ENCODE measurements at places on chromosomes 6 and 20.

DNA sequence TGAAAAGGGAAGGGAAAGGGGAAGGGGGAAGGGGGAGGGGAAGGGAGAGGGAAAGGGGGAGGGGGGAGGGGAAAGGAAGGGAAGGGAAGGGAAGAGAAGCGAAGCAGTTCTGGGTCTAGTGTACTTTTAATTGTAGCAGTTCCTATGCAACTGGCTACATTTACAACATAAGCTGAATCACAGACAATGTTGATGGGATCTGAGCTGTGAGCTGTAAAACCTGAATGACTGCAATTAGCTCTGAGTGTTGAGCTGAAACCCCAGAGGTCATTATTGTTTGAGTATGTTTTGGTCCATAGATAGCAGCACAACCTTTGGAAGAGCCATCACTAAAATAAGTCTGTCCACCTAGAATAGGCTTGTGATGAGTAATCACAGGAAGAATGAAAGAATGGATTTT lies 7.2 kb upstream of the ABHD12 start:
- no peak for DNase-seq

DNA sequence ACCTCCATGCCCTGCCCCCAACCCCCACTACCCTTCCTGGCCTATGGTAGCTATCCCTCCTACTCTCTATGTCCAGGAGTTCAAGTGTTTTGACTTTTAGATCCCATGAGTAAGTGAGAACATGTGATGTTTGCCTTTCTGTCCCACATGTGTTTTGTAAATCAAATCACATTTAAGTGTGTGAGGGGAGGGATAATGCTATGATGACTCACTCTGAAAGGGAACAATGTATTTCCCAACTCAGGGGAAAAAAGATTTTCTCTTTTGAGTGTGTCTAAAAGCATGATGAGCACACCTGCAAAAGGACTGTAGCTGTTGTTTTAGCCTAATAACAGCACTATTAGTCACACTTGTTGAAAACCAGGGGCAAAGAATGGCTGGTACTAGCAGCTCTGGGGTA lies 193.7 kb downstream of the GJA10 start:
- no peak for DNase-seq

DNA sequence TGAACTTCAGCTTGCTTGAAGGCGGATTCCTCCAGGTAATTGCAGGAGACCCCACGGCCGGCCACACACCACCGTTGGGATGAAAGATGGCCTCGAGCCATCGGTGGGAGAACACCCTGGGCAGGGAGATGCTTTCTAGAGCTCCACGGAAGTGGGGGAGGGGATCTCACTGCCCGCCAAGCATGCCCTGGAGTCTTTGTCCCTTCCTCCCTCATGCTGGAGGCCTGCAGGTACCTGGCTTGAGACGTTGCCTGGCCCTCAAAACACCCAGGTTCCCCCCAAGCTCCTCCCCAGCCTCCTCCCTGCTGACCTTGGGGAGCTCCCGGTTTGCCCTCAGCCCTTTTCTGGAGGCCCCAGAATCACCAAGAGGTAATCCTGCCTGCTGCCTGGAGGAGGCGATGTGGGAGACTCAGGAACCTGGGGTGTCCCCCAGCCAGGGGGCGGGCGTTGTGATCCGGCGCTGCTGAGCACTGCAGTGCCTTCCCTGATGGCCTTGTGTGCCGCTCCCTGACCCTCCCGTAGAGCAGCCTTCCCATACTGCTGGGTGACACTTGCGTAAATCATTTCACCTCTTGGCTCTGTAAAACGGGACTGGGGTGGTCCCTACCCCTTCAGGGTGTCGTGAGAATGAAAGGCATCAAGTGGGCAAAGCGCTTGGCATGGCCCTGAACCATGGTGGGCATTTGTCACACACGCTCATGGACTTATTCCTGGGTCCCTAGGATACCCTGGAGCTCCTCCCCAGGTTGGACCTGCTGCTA lies 91.4 kb downstream of the CEBPB start:
- DNase-seq, result no peak

GRCh38 chr6:123925350-123925749 lies 121.7 kb downstream of the NKAIN2 start:
- DNase-seq, result no peak

DNA sequence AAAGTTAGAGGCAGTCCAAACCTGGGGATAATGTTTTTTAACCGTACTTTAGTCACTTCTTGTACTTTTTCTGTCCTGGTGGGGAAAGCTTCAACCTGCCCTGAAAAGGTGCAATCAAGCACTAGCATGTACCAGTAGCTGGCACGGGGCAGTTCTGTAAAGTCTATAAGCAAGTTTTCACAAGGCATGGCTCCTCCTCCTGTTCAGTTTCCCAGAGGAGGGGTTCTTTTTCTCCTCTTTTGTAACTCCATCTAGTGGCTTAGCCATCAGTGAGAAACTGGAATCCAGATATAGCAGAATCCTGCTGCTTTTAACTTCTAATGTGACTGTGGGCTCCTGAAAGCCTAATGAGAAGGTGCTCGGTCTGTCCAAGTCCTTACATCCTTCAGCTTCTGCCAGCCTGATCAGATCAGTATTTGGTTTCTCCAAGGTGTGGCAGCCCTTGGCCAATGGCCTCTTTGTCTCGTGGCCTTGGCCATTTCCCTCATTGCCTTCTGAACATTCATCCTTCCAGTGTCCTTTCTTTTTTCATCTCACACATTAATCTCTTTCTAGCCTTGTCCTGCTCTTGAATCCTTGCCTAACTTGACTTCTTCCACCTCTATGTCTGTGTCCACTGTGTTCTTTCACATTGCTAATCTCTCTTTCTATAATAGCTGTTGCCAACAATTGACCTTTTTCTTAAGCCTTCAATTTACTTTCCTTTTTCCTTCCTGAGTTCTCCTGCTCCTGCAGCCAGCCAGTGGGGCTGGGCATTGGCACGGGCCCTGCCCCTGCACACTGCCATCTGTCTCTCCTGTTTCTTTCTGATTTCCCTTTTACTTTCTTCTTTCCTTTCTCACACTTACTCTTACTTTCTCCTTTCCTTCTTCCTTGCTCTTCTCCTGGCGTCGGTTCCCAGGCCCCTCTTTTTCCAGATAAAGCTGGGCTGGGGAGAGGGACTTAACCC lies 222.0 kb upstream of the SYNCRIP start:
- DNase-seq, result no peak

DNA sequence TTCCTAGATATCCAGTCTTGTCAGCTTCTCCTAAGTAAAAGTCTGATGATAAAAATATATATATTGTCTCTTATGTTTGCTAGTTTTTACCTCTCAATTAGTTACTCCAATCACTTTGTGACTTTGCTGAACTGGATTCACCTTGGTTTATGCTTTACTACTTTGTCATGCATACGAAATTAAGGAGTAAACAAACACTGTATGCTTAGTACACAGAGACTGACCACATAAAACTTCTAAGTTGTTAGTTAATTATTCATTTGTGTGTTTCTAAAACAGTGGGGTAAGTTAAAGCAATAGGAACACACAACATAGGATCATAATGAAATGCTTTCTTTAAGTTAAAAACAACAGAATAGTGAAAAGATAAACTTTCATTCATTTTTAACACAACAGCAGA lies 877.3 kb upstream of the MAP3K7 start:
- no peak for DNase-seq

DNA sequence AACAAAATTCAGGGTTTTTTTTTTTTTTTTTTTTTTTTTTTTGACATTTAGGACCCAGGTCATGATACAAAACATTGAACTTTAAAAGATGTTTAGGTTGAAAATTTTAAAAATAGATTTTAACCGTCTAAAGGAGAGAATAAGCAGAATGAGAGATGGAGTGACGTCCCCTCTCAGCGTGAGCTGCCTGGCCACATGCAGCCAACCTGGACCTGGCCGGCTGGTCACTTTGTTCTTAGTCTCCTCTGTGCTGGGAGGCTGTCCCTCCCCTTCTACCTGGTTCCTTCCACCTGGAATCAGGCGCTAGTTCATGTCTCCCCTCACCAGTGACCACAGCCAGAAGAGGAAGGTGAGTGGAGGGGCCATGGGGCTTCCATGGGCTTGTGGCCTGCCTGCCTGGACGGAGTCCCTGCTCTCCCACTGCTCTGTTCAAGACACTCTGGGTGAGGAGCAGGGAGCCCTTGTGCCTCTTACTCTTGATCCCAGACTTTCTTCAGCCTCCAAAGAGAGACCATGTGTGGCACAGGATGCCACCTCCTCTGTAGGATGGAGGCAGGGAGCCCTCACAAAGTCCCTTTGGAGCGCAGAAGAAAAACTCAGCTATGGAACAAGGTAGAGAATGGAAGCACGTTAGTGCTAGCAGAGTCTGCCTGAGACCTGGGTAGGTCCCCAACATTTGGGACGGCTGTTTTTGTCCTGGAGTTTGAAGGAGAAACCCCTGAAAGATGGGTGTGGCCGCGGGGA lies 31.7 kb downstream of the IRF4 start:
- no peak for DNase-seq

DNA sequence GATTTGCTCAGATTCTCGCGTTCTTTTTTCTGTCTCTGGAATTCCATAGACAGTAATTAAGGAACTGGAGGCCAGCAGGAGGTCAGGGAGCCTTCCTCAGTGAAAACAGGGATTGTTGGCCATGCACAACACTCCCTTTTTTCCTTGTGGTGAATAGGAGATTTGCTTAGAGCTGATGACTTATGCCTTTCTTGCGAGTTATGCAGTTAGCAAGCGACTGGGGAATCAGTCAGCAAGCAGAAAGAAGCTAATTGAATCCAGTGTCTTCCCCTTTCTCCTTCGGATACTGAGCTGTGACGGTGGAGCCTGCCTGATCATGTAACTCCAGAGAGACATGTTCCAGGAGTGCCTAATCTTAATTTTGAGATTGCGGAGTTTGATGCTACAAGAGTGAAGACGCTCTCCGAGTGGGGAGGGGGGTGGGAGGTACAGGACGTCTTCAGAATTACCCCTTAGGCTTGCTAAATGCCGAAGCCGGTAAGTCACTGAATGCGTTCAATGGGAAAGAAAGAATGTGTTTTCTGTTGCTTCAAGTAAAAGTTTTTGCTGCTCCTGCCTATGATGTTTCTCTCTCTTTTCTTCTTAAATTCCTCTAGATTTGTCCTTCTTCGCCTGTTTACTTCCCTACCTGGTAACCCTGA lies 165.9 kb downstream of the SASH1 start:
- no peak for DNase-seq

GRCh38 chr20:8447262-8448120 lies 315.4 kb downstream of the PLCB1 start:
- no peak for DNase-seq

DNA sequence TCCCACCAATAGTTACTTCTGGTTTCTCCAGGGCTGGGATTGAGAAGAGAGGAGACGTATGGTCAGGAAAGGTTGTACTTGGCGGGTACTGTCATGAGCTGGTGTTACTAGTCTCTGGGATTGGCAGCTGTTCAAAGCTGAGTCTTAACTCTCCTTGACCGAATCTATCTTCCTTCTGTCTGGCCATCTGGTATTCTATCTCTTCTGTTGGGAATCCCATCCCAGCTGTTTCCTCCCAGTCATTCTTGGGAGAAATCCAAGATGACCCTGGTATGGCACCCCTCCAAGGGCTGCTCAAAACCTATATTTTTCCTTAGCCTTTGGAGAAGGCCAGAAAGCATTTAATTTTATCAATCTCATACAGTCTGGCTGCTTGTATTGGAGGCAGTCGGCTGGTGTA lies 287.0 kb upstream of the CHD6 start:
- DNase-seq, result no peak

GRCh38 chr20:37480919-37481318 lies 40.1 kb upstream of the NNAT start:
- DNase-seq, result no peak

GRCh38 chr6:17758119-17758518 lies 51.4 kb upstream of the NUP153 start:
- no peak for DNase-seq

DNA sequence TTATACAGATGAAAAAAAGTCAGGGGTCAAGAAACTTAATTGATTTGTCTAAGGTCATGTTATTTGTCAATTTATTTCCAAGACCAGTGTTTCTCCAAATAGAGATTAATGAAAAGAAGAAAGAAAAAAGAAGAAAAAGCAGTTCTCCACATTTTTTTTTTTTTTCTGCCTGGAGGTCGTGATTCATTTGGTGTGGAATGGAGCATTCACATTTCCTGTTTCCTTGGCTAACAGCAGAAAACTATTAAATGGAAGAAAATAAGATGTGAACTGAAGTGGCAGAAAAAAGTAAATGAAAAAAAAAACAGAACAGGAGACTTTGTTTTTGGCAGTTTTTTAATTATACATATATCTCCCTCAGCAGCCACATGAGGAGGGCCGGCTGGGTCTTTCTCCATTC lies 470.8 kb upstream of the ZNF337 start:
- DNase-seq, result no peak

DNA sequence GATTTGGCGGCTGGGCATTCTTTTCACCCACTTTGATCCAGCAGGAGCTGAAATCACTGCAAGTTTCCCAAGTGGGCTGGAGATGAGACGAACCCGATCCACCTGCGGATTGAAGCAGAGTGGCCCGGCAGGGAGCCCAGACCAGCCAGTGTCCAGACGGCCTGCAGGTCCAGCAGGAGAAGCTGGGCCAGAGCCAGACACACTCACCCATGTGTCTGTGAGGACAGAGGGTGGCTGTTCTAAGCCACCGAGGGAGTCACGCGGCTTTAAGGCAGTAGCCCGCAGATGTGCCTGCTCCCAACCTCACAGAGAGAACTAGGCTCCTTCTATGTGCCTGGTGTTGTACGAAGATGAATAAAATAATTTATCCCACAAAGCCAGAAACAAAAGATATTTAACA lies 200.7 kb downstream of the WDR27 start:
- DNase-seq, result no peak

- DNase-seq, result peak; percentile 19
Observed at GRCh38 chr6:36692220-36692619, 5.4 kb upstream of the RAB44 start.

GRCh38 chr20:23613676-23614075 lies 8.0 kb upstream of the CST9 start:
- DNase-seq, result no peak

DNA sequence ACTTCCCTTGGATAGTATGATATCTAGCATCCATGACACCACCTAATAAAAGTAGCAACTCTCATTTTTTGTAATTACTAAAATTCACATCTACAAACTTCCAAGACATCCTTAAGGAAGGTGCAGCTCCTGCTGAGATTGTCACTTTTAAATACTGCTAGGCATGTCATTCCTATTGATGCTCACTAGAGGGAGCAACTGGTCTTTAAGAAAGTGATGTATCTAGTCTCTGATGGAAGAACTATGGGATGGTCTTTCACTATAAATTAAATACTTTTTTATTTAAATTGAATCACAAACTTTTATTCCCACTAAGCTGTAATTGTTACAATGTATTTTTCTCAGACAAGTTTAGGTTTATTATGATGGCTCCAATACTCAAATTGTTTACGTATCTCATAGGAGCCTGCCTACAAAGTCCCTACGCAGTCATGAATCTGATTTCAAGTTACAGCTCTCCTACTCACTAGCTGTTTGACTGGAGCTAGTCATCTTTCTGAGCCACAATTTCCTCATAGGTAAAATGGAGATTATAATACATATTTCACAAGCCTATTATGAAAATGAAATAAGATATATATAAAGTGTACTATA lies 8.1 kb upstream of the TSPYL1 start:
- DNase-seq, result no peak

- DNase-seq, result no peak
Observed at GRCh38 chr6:32149932-32150870, 1.5 kb downstream of the PRRT1 start.

- DNase-seq, result no peak
Observed at GRCh38 chr20:50389808-50390684, 120.1 kb upstream of the PTPN1 start.

Data from omental fat pad (tissue), 4 donors.